ENCODE measurements at places on chromosomes 3 and 15.

DNA sequence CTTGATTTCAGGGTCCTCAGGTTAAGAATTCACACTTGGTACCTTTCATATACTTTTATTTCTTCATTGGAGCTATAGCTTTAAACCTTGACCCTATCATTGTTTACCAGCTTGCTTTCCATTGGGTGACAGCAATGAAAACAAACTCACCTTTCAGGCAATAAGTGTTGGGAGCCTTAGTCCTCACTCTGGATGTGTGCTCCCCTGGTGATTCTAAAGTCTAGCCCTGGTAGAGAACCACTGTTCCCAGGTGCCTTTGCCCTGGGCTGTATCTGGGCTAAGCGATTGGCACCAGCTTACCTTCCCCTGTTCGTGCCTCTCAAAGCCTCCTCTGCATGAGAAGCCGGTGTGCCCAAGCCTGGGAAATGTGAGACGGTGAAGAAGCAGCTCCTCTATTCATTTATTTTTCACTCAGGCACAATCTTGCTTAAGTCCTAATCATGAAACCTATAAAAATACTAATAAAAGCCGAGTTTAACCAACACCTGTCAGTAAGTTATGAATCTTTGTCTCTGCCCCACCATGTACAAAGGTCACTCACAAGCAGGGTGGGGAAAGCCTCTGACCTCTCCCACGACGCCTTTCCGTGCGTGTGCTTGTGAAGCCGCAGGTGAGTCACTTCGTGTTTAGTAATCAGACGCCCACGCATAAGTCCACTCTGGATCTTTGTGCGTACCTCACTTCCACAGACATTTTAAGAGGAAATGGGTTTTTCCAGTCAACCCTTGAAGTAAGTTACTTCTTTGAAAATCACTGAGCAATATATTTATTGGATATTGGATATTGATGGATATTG, 12.8 kb upstream of the ARRDC4 start:
- DNase-seq = peak; percentile 8

DNA sequence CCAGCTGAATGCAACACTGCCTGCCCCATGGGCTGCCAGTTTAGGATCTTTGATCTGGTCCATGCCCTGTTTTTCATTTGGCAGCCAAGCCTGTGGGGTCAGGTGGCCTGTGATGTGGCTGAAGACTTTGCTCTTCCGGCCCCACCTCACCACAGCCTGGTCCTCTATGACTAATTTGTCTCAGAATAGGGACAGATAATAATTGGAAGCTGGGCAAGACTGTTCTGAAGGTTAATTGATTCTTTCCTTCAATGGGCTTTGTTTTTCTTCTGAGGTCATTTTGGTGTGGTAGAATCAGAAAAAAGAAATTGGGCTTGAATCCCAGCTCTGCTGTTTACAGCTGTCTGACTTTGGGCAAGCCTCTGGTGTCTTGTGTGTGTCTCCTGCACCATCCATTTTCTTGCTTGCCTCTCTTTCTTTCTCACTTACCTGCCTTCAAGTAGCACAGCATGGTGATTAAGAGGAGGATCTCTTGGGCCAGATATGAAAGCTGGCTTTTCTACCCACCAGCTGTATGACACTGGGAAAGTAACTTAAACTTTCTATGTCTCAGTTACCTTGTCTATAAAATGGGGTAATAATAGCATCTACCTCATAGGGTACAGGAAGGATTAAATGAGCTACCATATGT, 24.2 kb downstream of the ABHD2 start:
- no peak for DNase-seq

DNA sequence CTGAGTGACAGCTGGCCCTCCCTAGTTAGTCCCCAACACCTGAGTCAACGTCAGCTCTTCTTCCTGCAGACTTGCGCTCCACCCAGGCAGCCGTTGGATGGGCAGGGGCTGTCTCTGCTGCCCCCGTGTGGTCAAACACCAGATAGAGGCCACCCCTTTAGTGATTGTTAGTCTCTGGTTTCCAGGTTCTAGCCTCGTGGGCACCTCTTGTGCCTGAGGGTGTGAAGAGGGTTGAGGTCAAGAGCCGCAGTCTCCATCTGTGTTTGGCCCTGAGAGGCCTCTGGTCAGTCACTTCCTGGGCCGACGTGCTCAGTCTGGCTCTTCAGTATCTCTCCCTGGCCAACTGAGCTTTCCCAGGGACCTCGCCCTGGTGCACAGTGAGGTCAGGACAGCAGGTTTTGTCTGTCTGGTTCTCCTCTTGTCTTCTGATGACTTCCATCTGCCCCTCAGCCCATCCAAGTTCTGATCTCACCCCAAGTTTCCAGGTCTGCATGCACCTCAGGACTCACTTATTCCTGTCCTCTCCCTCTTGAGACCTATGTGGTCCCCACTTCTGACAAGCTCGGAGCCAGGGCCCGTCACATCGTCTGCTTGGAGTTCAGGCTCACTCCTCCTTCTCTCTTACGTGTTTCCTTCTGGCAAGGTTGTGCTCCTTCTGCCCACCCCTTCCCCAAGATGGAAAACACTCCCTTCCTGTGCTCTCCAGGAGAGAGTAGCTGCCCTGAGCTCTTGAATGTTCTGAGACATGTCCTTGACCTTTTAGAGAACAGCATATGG, 20.9 kb downstream of the CD276 start:
- DNase-seq = peak; percentile 69

DNA sequence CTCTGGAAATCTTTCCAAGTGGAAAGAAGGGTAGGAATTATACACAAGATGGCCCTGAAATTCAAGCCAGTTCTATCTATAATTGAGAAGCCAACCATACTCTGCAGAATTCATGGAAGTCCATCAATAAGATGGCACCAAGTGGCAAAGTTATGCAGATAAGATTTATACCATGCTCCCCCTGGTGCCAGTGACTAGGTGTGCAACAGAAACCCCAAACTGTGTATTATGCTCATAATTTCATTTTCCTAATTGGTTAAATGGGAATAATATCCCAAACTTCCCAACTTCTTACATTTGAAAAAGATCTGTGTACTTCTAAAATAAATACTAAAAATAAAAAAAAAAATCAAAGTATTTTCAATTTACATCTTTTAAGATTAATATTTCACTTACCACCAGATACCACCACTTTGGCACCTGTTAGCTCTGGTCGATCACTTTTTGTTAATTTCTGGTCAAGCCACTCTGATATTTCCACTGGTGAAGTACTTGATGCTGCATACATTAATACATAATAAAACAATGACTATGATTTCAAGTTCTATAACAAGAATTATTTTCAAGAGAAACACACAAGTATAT, 25.9 kb downstream of the ETFA start:
- peak; percentile 13 for DNase-seq

- DNase-seq = no peak
Observed at GRCh38 chr15:49314716-49315115, 108.3 kb upstream of the FGF7 start.

- no peak for DNase-seq
Observed at GRCh38 chr3:59310736-59311135, 260.9 kb upstream of the CFAP20DC start.

DNA sequence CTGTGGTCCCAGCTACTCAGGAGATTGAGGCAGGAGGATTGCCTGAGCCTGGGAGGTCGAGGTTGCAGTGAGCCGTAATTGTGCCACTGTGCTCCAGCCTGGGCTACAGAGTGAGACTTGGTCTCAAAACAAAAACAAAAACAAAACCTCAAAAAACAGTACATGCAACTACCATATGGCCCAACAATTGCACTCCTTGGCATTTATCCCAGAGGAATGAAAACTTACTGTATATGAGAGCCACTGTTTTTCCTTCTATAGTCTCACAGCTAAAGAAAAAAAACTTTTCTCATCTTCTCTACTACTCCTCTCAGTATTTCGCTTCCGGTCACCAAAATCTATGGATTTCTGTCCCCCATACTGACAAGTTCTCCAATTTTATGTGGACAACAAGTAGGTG, 84.3 kb downstream of the FLNB start:
- DNase-seq = no peak

DNA sequence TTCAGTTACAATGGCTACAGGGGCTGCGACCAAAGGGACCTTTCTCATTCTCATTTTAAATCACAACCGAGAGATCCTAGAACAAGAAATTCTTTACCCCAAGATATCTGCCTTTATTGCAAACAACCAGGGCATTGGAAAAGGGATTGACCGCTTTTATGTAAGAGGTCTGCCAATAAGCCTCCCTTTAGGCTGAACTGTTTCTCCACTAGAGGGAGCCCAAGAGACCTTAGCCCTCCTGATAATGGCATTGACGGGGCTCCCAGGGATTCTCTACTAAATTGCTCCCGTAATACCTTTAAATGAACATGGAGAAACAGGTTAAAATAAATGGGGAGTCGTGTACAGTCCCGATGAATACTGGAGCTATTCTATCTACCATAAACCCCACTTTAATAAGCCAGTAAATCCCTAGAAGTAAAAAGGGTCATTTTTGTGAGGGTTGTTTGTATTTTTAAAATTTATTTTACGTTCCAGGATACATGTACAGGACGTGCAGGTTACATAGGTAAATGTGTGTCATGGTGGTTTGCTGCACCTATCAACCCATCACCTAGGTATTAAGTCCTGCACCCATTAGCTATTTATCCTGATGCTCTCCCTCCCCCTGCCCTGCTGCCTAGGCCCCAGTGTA, 7.5 kb upstream of the IGSF10 start:
- peak; percentile 79 for DNase-seq

GRCh38 chr15:94421706-94422105, 190.3 kb downstream of the MCTP2 start:
- DNase-seq = no peak

DNA sequence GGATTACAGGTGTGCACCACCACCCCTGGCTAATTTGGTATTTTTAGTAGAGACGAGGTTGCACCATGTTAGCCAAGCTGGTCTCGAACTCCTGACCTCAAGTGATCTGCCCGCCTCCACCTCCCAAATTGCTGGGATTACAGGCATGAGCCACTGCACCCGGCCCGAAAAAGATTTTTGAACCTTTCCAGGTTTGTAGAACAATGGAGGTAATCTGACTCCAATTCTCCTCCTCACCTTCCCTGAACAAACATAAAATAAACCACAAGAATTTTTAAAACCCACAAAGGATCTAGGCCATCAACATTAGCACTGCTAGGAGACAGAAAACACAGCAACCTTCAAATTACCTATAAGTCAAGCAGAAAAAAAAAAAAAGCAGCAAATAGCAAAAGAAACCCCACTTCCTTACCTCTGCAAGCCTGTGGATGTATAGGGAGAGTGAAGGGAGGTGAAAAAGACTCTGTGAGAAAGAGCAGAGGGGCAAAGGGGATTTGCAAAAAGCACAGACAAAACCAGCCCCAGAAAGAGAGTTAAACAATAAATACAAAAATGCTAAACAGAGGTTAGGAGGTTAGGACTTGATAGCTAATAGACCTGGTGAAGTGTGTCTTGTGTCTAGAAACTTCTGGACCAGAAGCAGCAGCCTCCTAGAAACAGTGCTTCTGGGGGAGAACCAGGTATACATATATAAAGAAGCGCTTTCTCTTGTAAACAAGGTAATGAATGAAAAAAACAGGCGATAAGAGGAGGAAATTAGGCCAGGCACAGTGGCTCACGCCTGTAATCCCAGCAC, 32.1 kb downstream of the TFDP2 start:
- DNase-seq = no peak

- no peak for DNase-seq
Observed at GRCh38 chr3:72520690-72521308, 327.4 kb downstream of the SHQ1 start.

DNA sequence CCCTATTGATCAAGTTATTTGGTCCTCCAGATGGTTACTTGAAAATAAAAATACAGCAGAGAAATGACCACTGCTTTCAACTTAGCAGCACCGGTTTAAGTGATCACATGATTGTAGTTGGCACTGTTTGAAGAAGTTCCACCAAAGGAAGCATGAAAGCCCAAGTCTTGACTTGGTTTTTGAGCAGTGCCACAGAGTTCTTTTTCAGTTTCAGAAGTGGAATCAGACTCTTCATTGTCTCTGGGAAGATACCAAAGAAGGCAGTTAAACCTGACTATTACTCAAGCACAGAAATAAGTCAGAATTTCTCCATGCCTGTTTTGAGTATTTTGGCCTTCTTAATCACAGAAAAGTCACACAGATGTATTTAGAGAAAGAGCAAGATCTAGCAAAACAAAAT, 66.7 kb downstream of the BBX start:
- DNase-seq = peak; percentile 22

DNA sequence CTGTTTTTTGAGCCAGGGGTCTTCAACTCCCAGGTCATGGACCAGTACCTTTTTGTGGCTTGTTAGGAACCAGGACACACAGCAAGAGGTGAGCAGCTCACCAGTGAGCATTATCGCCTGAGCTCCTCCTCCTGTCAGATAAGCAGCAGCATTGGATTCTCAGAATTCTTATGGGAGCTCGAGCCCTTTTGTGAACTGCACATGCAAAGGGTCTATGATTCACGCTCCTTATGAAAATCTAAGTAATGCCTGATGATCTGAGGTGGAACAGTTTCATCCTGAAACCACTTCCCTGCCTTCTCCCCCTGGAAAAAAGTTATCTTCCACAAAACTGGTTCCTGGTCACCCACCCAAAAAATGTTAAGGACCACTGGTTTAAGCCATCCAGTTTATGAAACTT, 1047.6 kb downstream of the OTOL1 start:
- no peak for DNase-seq

- DNase-seq = no peak
Observed at GRCh38 chr15:101138086-101138660, 113.7 kb downstream of the CHSY1 start.

DNA sequence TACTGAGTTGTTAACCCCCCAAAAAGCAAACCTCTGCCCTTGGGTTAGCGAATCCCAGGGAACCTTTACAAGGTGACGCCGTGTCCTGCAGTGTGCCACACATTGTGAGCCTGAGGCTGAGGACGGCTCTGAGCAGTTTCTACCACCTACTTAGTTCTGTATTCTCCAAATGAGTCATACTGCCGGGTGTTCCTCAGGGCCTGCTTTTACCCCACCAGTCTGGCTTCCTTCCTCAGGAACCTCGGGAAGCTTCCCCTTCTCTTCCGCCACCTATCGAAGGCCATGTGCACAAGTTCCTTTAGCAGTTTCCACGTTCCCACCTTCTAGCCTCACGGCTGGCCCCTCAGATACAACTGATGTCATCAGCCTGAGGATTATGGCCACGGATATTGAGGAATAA, 384.0 kb upstream of the TPM1 start:
- peak; percentile 80 for DNase-seq

DNA sequence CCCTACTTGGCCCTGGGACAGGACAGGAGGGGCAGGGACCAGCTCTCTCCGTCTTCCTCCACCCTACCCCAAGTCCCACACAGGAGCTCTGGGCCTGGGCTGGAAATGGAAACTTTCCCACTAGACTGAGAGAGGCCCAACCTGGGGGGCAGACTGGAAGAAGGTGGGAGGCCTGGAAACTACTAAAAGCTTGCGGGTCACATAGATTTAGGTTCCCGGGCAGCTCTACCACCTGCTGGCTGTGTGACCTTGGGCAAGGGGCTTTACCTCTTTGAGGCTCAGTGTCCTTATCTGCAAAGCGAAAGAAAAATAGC, 49.9 kb upstream of the CCDC174 start:
- no peak for DNase-seq
